ENCODE measurements at places on chromosomes 4 and X.

- no peak for DNase-seq
Observed at GRCh38 chr4:62018537-62018936, 818.4 kb downstream of the ADGRL3 start.

- no peak for DNase-seq
Observed at GRCh38 chrX:29376584-29376983, 789.3 kb downstream of the IL1RAPL1 start.

DNA sequence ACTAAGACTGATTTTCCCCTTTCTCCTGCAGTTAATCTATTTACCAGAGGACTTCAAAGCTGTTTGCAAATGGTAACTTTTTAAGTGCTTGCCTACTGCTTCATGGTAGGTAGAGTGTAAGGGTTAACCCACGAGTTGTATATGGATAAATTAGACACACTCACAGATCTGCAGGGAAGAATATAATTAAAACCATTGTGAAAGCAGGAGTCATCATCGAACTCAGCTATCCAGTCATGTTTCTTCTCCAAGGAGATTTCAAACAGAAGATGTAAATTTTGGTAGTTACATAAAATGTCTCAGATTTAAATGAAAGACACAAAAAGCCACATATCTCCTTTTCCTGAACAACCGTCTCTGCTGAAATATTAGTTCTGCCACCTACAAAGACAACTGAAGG is 549 bp upstream of the XG start:
- DNase-seq, result no peak

GRCh38 chrX:140167551-140167950 is 202.2 kb upstream of the CXorf66 start:
- DNase-seq, result no peak

DNA sequence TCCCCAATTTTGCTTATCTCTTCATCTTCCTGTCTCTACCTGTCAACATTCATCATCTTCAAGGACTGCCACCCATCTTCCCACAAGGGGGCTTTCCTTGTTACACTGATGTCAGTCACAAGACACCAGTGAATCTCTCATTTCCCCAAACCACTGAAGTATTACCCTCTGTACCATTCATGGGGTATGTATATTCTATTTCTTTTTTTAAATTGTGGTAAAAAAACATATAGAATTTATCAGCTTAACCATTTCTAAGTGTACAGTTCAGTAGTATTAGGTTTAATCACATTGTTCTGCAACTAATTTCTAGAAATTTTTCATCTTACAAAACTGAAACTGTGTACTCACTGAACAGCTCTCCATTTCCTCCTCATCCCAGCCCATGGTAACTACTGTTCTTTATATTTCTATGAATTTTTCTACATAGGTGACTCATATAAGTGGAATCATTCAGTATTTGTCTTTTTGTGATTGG is 98.6 kb downstream of the LARP7 start:
- no peak for DNase-seq

DNA sequence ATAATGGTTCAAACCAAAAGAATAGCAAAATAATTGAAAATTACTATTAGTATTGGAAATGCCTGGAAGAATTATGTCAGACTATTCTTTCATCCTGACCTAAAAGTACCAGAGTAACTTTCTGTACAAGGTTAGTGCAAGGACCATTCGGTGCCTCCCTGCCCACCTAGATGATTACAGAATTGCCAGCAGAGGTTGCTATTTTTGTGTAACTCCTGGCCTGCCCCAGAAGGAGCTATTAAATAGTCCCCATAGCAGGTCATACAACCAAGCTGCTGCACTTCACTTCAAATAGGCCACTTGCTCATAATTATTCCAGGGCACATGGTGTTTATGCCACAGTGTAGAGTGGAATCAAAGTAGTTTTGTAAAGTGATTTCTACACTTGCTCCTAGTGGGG is 831.1 kb upstream of the PABPC4L start:
- DNase-seq, result no peak

DNA sequence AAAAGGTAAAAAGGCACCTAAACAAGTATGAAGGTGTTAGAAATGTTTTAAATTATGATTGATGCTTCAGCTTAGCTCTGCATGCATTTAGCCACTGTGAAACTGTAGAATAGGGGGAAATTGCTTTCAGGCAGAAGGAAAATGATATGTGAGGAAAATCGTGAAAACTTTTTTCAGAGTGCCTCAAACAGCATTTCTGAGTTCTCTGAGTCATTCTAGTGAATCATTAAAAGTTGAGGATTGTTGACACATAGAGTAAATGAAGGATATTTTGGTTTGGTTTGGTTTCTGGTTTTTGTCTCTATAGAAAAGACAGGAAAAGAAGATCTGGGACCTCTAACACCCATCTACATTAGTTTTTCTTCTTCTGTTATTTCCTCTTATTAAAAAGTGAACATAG is 332.5 kb upstream of the TRAM1L1 start:
- no peak for DNase-seq

DNA sequence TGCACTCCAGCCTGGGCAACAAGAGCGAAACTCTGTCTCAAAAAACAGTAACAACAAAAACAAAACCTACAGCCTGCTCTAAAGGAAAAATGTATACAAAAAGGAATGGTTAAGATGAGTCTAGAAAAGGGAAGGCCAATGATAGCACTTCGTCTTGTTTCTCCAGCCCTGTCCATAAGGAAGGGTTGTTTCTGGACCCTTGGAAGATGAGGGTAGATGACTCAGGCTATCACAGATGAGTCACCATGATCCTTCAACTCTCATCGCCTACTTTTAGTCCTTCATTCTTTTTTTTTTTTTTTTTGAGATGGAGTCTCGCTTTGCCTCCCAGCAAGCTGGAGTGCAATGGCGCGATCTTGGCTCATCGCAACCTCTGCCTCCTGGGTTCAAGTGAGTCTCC is 8.8 kb downstream of the PLA2G12A start:
- DNase-seq, result no peak

- DNase-seq, result no peak
Observed at GRCh38 chr4:107999932-108000539, 10.3 kb downstream of the HADH start.

DNA sequence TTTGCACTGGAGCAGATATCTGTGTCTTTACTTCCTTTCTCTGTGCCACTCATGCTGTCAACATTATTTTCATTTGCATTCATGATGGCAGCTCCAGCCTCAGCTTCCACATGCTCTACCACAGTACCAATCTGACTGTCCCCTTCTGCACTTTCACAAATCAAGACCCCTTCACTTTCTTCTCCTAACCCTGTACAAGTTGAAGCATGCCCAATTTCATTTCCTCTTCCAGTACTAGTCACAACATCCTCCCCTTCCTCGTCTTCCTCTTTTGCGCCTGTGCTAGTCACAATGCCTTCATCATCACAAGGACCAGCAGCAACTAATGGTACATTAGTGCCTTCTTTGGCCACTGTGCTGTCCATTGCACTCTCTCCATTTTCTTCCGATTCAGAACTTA is 26.5 kb downstream of the BOD1L1 start:
- no peak for DNase-seq

DNA sequence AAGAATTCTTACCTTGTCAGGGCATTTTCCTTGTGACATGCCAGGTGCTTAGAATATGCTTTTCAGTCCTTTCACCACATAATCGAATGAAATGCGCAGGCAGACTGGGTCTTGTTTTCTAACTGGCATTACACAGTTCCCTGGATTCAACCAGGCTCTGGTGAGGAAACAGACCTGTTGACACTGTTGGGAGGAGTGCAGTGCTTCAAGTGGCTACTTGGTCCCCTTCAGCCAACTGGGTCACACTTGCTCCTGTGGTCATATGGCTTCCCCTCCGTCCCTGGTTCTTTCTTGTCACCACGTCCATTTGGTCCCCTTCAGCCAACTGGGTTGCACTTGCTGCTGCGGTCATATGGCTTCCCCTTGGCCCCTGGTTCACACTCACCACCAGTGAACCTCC is 9.7 kb downstream of the SMIM20 start:
- DNase-seq, result no peak

DNA sequence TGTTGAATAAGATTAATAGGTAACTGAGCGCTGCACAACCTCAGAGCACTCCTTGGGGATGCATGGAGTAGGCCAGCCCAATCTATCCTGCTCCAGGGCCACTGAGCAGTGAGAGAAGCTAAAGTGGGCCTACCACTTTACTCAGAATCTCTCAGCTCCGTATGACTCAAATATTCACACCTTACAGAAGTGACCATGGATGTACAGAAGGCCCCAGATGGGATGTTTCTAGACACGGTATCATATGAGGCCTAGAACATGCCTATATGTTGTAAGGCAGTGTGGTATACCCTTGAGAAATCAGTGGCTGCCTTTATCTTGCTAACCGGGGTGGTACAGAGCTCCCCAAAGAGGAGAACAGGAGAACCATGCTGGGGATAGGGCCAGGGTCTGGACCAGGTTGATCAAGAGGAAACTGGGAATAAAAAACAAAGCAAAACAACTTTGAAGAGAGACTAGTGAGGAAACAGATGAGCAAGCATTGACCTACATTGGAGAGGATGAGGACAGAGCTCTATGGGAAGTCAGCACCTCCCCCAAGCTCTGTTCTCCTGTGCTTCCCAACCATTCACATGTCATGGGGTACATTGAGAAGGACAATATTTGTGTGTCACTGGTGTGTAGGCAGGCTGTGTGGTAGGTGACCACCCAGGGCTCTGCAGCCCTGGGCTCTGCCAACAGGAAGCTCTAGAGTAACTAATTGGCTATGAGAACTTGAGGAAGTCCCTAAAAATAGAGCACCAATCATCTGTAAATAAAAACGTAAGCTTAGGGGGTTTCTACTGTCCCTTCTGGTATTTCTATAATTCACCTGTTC is 31.4 kb downstream of the HOPX start:
- no peak for DNase-seq

GRCh38 chr4:121181493-121181892 is 17.4 kb upstream of the TNIP3 start:
- DNase-seq, result no peak

- DNase-seq, result no peak
Observed at GRCh38 chr4:168501407-168501806, 4.6 kb downstream of the PALLD start.

- DNase-seq, result no peak
Observed at GRCh38 chrX:69900491-69900890, 149.2 kb downstream of the AWAT2 start.

DNA sequence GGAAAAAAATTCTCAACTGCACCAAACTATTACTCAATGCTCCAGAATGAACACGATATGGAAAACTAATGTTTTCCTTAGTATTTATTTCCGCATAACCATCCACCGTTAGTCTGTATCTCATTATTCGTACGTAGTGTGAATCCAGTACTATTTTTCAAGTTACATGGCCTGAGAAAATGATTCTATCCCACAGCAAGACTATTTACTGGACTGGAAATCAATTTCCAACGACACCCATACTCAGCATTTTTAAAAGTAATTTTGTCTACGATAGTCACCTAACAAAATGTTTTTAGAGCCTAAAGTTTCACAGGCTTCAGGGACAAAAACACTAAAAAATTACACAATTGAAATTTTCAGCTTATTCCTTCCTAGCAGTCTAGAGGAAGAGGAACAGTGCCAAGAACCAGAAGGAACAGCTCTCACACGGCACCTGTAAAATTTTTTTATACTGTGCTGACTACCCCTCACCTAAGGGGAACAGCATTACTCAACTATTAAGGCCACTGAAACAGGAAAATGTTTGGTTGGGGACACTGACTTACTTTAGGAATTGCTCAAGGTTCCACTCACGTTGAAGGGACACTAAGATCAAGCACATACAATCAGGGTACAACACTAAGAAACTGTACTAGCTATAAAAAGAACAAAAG is 9.6 kb downstream of the UBE2D3 start:
- no peak for DNase-seq

DNA sequence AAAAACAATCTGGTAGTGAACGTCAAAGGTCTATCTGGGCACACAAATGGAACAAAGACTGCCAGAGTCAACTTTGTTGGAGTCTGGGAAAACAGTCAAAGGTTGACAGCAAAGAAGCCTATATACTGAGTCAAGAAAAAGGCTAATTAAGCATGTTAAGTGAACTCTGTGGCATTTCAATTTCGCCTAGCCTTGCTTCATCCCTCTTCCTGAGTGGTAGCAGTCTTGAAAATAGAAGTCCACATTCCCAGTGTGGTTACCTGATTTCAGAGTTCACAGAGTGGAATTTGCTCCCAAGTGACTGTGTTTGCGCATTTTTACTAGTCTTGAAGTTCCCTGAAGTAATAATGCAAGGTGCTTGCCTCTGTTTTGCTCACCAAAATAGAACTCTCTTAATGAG is 760.0 kb downstream of the FSTL5 start:
- DNase-seq, result no peak

- no peak for DNase-seq
Observed at GRCh38 chr4:137360761-137361160, 171.5 kb downstream of the PCDH18 start.

DNA sequence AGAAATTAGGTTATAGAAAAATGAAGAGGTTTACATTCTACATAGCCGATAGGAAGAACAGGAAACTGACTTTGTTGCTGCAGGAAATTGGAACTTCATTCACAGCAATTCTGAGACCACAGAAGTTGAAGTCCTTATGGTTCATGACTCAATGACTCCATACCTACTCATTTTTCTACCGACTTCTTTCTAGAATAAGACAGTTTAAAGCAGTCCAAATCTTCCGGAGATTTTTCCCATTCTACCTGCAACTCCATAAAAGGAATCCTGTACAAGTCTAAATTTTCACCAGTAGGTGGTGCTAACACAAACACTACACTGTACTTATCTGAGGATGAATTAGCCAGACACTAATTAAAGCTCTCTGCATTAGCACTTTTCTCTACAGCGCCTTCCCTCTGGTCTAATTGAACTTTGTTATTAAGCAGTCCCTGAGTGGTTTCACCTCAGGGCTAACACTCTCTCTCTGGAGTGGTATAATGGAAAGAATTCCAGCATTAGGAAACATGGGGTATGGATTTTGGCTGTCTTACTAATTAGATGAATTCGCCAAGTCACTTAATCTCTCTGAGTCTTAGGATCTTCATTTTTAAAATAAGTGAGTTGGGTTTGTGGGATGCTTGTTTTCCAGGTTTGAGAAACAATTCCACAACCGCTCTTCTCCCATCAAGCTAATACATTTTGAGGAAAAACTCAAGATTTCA is 167.9 kb downstream of the SMIM20 start:
- no peak for DNase-seq

- no peak for DNase-seq
Observed at GRCh38 chr4:113882668-113883067, 96.8 kb downstream of the ARSJ start.

DNA sequence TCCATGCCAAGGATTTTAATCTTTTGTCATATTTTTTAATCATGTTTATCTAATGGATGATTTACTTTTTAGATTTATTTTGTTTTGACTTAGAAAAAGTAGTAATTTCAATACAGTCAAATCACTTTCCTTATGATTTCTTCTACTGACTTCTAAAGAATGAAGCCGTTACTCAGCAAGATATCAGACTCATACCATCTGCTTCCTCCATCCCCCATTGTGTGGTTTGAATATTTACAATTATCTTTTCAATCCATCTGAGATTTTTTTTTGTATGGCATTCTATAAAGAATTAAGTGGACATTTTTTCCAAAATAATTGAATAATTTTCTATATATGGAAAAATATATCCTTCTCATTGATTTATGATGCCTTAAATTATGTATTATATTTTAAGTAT is 565.4 kb upstream of the ATOH1 start:
- DNase-seq, result no peak

Measured in effector memory CD8-positive, alpha-beta T cell (primary cell).